Stimulated activated CD8-positive, alpha-beta memory T cell treated with anti-CD3 and anti-CD28 coated beads, Interleukin-15, amount 100 ng/mL, for 4 hours (primary cell): ENCODE measurements at places on chromosomes 5 and 9.

- no peak for DNase-seq
Observed at GRCh38 chr5:56264417-56265025, 31.4 kb upstream of the ANKRD55 start.

DNA sequence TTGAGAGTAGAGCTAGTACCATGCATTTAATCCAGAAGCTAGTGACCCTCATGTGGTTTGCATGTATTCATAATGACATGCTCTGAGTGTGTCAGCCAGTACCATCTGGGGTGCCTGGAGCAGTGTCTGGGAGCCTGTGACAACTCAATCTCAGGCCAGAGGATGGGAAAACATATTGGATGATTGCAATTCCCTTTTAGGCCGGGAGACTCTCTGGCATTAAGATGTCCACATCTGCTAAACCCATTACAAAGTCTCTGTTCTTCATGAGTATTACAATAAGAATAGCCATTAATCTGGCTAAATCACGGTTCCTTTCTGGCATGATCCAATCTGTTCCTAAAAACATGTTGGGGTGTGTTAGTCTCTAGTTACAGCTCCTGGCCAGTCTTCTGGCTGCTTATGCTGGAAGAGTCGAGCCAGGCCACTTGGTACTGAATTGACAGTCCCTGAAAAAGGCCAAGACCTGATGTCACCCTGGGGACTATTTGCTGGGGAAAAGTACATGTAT lies 475.7 kb downstream of the ENC1 start:
- no peak for DNase-seq

GRCh38 chr5:54844905-54845566 lies 140.4 kb downstream of the ESM1 start:
- no peak for DNase-seq

GRCh38 chr9:92424340-92424739 lies at the start of gene OMD:
OMD (minus strand) TSS chr9:92424471; CDS start chr9:92417558, 6,913 bp downstream.
- no peak for DNase-seq

DNA sequence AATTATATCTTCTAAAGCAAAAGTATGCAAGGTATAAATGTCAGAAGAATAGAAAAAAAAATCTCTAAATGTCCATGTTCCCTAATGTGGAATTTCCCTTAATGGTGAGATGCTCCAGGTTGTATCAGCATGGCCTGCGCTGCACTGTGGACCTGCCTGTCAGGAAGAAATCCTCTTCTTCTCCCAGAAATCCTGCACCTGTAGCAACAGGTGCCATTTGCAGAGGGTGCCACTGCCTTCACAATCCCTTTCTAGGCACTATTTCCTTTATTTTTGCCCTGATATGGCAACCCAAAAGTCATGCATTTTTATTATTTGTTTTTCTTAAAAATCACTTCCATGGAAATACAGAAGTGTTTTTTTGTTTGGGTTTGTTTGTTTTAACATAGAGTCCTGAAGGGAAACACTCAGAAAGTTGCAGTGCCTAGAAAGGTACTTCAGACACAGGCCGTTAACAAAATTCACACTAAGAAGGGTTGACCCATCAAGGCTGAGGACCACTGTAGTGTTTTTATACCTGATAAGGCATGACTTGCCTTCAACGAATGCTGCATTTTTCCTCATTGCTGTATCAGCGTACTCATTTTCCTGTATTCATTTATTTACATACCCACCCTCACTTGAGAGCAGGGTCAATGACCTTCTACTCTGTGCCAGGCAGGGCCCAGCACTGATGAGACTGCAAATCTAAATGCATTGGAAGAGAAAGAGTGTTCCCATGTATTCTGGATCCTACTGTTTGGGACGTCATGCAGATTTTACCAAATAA lies 177.8 kb downstream of the SNX18 start:
- no peak for DNase-seq

- no peak for DNase-seq
Observed at GRCh38 chr9:7403839-7404487, 395.6 kb downstream of the DMAC1 start.
